Esophagus mucosa (tissue), 1 donor: ENCODE measurements at places on chromosomes 6 and 20. TPM values are rescaled to one million over a fixed set of nuclear protein-coding genes. Genes with fewer than 3 reads are reported as not detected.

- no peak for ATAC-seq
Observed at GRCh38 chr20:46298374-46298773, 9.9 kb downstream of the CDH22 start.

DNA sequence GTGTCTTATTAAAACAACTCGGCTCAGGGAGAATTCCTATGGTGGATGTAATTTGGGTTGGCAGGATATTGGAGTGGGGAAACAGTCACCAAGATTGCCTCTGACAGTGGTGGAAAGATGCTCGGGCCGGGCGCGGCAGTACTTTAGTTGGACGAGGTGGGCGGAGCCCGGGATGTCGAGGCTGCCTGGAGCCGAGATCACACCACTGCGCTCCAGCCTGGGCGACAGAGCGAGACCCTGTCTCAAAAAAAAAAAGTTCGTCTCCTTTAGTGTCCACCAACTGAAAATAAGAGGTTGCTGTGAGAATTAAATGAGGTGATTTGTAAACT, 621 bp downstream of the NOL7 start:
- ATAC-seq, result peak; percentile 55

The ABHD16B gene
- total RNA-seq, result not detected

The SOX18 gene
- 5.4 TPM for total RNA-seq
